ENCODE measurements at places on chromosomes 1 and 21.

DNA sequence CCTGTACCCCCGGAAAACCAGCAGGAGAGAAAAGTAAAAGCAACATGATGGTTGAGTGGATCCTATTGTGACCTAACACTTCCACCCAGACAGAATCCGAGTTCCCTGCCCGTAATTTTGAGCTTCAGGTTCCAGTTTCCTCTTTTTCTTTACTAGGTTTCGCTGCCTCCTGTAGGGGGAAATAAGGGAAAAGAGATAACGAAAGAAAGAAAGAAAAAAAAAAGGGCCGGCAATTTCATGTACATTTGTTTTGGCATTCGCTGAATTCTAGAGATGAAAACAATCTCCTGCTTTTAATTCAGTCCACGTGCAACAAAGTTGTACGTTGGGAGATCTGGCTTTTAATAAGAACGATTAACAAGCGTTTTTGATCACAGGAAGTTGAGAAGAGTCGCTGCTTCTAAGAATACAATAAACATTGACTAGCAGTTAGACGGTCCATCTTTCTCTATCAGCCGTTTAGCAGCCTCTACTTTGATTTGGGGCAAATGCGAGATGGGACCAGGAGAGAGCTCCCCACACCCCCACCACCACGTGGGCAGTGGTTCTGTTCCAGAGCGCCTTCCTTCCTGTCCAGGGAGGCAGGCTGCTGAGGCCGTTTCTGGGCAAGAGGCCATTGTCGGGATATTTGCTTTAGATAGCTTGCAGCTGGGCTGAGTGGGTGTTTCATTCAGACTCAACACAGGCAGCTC, 155.9 kb upstream of the RUNX1 start:
- DNase-seq: peak; percentile 34

DNA sequence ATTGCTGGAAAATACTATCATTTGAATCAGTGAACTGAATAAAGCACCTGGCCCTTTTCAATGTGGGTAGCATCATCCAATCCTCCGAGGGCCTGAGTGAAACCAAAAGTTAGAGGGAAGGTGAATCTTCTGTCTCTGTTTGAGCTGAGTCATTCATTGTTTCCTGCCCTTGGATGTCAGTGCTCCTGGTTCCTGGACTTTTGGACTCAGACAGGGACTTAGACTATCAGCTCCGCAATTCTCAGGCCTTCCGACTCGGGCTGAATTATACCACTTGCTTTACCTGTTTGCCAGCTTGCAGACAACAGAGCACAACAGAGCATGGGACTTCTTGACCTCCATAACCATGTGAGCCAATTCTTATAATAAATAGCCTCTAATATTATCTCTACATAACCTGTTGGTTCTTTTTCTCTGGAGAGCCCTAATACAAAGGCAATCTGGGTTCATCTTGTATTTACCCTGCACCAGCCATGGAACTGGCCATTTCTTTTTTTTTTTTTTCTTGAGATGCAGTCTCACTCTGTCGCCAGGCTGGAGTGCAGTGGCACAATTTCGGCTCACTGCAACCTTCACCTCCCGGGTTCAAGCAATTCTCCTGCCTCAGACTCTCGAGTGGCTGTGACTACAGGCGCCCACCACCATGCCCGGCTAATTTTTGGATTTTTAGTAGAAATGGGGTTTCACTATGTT, 19.2 kb upstream of the VASH2 start:
- no peak for DNase-seq

GRCh38 chr1:195897076-195897475, 711.2 kb downstream of the KCNT2 start:
- DNase-seq: no peak

GRCh38 chr21:45267390-45267760, 20.3 kb downstream of the POFUT2 start:
- DNase-seq: no peak

GRCh38 chr1:177922209-177922608, 47.6 kb downstream of the SEC16B start:
- DNase-seq: no peak

DNA sequence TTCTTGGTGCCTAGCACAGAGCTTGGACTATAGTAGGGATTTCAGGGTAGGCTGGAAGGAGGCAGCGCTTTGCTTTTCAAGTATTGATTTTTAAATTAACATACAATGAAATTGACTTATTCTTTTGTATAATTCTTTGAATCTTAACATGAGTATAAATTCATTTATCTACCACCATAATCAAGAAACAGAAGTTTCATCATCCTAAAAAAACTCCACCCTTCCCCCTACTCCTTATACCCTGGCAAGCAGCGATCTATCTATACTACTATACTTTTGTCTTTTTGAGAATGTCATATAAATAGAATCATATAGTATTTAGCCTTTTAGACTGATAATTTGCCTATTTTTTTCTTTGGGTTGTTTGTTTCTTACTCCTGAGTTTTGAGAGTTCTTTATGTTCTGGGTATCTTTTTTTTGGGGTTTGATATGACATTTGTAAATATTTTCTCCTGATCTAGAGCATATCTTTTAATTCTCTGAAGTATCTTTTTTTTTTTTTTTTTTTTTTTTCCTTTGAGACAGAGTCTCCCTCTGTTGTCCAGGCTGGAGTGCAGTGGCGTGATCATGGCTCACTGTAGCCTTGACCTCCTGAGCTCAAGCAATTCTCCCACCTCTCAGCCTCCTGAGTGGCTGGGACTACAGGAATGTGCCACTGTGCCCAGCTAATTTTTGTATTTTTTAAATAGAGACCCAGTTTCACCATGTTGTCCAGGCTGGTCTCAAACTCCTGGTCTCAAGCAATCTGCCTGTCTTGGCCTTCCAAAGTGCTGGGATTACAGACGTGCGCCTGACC, 6.4 kb downstream of the RPS6KC1 start:
- DNase-seq: peak; percentile 9

DNA sequence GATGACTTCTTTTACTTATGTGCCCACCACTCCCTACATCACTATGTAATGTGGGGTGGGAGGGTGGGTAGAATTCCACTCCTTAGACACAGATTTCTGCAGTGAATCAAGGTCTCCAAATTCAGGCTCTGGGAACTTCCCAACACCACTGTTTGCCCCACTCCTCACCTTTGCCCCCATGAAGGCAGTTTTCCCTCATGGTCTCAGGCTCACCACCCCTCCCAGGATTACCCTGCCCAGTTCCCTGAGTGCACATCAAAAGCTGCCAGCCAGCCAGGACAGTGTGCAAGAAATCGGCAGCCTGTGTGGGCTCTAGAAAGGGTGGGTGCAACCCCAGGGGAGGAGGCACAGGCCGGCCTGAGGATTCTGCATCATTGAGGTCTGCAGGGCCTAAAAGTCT, 14.8 kb downstream of the NENF start:
- DNase-seq: no peak

DNA sequence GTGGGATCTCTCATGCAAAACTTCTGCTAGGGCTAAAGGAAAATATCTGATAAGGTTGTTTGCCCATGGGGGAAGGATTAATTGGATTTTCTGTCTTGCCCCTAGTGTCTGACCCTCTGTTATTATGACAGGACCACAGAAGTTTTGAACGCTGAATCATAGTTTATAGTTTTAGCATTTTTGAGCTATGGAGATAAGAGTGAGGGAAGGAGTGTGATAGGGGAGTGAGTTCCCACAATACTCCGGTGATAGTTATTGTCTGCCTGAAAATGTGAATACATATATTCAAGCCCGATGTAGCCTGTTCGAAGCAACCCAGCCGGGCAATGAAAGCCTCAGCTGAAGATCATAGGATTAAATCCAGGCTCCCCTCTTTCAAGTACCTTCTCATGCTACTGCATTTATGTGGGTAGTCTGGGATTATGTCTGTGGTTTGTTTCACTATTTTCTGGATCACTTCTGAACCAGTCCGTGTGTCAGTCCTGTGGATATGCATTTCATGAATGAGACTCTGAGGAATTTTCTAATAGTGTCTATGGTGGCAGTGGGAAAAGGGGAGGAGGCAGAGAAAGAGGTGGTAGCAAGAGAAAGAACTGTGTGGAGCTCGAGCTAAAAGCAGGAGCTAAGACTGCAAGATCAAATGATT, 258.7 kb downstream of the DISC1 start:
- no peak for DNase-seq

DNA sequence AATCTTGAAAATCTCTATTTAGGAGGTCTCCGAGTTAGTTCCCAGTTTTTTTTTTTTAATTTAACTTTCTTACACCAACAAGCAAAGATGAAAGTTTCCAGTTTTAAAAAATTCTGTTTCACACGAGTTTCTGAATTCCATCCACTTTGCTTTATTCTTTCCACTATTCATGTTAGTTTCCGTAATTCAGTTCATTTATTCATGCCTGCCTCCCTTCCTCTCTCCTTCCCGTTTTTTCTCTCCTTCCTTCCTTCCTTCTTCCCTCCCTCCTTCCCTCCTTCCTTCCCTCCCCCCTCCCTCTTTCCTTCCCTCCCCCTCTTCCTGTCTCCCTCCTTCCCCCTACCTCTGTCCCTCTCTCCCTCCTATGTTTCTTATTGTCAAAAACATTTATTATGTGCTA, 22.3 kb downstream of the ADGRL2 start:
- DNase-seq: no peak

All from erythroblast (primary cell).